Ammon's horn (tissue), 1 donor: ENCODE measurements at places on chromosomes 6 and 20.

GRCh38 chr20:6269168-6269873, 146.5 kb upstream of the FERMT1 start:
- DNase-seq = no peak

- no peak for DNase-seq
These were observed 181.3 kb upstream of the FAM83B start for GRCh38 chr6:54665278-54665677.

GRCh38 chr6:38169221-38169976, 349.9 kb downstream of the ZFAND3 start:
- no peak for DNase-seq

DNA sequence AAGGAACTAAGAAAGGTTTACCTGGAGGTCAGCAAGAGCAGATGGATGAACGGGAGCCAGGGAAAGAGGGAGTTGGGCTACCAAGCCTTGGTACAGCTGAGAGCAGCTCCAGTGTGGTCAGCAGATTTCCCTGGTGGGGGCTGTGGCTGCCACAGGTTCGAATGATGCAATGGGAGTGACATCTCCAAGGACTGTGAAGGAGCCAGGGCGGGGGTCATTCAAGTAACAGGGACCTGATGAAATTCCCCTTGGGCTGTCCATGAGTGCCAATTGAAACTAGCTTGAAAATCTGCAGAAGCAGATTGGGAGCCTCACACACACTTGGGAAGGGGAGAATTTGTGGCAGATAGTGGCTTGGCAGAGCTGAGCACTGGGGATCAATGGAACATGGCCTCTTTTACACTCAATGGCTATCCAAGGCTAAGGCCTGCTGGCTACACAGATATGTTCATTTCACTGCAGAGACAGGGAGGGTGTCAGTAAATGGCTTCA, 247.0 kb upstream of the ECI2 start:
- DNase-seq = no peak

- no peak for DNase-seq
These were observed 256.5 kb downstream of the FARS2 start for GRCh38 chr6:5517796-5518195.

- DNase-seq = no peak
These were observed 433.7 kb upstream of the CHD6 start for GRCh38 chr20:42051921-42052320.

GRCh38 chr6:134063966-134064445, 11.6 kb upstream of the SLC2A12 start:
- peak; percentile 92 for DNase-seq

DNA sequence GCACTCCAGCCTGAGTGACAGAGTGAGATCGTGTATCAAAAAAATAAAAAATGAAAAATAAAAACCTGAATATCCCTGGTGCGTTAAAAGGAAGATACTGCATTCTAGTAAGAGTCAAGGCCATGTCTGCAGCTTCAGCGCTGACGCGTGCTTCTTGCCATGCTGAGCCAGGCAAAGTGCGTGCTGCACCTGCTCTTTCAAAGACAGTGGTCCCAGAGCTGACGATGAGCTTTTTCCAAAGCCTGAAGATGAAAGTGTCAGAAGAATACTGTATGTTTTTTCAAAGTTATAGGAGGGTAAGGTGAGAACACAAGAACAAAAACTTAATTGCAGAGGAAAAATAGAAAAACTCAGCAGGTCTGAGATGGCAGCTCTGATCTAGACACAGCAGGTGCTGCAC, 115.1 kb downstream of the RNASET2 start:
- DNase-seq = no peak

DNA sequence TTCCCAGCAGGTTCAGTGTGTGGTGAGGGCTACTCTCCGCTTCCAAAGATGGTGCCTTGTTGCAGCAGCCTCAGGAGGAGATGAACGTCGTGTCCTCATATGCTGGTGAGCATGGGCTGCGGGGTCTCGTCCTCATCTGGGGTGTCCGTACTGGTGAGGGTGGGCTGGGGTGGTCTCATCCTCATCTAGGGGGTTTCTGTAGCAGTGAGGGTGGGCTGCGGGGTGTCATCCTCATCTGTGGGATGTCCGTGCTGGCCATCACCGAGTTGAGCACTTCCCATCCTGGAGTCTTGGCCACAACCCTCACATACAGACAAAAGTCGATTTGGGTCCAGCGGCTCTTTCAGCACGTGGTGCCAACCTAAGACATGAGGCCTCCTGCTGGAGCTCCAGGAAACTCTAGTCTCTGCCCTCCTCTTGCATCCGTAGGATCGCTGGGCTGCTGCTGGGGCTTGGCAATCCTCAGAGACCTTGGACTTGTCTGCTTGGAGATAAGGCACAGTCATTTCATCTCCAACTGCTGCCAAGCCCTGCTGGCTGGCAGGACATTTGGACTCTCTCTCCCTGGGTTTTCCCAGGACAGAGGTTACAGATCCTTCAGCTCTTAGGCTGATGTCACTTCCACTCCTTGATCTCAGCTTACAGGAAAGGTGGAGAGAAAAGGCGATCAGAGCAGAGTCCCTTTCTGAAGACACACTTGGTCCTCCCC, 160.4 kb downstream of the PACRG start:
- no peak for DNase-seq

- peak; percentile 40 for DNase-seq
These were observed 1.1 kb downstream of the SAPCD1 start for GRCh38 chr6:31763619-31763940.

DNA sequence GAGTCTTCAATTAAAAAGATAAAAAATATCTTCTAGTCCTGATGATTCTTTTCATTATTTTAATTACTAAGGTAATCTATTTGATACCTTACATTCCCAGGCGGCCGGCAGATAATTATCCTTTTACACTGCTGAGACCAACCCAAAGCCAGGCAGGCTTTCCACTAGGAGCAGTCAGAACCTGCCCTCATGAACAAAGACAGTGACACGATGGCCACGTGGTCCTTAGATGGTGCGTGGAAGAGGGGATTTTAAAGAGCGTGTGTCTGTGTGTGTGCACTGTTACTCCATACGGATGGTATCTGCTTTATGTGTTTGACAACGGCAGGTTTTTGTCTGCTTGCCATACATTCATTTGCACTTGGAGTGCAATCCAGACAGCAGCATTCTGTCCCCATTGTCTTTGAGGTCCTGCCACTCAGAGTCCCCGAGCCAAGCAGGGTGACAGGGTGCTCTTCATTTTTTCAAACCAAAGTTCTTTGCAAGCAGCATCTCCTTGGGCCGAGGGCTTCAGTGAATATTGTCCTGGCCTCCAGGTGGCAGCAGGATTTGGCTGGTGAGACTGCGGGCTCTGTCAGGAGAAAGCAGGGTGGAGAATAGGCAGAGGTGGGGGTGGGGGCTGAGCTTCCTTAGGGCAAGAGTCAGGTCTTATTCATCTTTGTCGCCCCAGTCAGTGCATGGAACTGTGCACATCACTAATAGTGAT, 260.5 kb downstream of the NRN1 start:
- no peak for DNase-seq

DNA sequence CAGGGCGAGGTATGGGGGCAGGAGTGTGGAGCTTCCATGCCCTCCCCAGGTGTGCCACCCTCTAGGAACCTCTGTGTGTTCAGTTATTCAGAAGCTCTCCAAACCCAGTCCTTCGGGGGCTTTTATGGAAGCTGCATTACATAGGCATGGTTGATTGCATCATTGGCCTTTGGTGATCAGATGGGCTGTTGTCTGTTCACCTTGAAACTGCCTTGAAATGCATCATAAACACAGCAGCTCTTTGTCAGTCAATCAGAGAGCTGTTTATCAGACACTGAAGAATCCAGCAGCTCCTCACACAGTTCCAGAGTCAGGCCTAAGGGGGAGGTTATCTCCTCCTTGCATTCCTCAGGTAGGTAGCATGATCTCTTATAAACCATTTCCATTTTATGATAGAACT, 62.4 kb downstream of the E2F3 start:
- DNase-seq = no peak

DNA sequence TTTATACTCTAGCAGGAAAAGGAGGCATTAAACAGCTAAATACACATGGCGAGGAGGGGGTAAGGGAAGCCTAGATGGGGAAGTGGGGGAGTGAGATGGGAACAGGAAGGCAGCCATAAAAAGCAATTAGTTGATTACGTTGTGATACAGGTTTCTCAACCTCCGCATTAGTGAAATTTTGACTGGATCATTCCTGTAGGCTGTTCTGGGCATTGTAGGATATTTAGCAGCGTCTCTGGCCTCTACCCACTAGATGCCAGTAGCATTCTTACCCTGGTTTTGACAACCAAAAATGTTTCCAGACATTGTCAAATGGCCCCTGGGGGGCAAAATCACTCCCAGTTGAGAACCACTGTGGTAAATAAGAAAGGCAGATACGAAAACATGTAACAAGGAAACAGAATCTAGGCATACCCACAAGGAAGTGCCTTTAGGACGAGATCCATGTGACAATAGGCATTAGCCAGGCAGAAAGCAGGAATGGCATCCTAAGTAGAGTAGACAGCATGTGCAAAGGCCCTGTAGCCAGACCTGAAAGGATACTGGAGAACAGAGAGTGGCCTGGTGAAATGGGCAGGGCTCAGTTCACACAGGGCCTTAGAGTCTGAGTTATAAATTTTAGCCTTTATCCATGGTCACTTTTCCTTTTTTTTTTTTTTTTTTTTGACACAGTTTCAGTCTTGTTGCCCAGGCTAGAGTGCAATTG, 25.8 kb upstream of the PTPN1 start:
- no peak for DNase-seq

DNA sequence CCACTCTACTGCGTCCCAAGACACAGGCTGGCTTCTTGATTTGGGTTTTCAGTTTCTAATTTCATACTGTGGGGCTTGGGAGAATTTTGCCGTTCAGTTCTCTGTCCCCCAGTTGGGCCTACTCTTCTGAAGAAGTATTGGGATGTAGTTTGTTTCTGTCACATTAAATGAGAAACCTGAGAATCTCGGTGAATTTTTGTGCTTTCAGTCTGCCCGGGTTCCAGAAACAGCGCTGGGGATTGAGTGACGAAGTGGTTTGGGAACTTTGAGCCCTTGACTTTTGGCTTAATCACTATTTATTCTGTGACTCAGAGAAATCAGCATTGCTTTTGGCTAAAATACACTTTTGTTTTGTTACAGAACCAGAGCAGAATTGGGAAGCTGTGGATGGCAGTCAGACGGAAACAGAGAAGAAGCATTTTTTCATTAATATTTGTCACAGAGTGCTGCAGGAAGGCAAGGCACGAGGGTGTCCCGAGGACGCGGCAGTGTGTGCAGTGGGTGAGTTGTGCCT, 74.0 kb downstream of the IGF2R start:
- no peak for DNase-seq

GRCh38 chr20:47814632-47815415, 29.5 kb upstream of the SULF2 start:
- DNase-seq = no peak

- DNase-seq = peak; percentile 68
These were observed 158.4 kb downstream of the ZDHHC14 start for GRCh38 chr6:157539421-157539822.
